H4 (cell line): ENCODE measurements at places on chromosomes 5 and 9. TPM values are rescaled to one million over a fixed set of nuclear protein-coding genes. Genes with fewer than 3 reads are reported as not detected.

Gene FOXD4L6
- 0.14 TPM in 1 of 2 replicates, not detected in the other for total RNA-seq

Gene PCDHA12
- 0.21 and 0.60 TPM in 2 replicates for total RNA-seq

Gene PLAC8L1
- total RNA-seq, result not detected in 2 replicates

Gene HRCT1
- total RNA-seq, result 0.41 TPM in 1 of 2 replicates, not detected in the other

Gene RELL2
- 4.5 and 8.4 TPM in 2 replicates for total RNA-seq
